Activated CD4-positive, alpha-beta T cell treated with anti-CD3 and anti-CD28 coated beads, Interleukin-2, amount 10 ng/mL, durations not matched to agents 7 days and 5 days (primary cell): ENCODE measurements at places on chromosomes 12 and 14. TPM values are rescaled to one million over a fixed set of nuclear protein-coding genes. Genes with fewer than 3 reads are reported as not detected.

KRT6C gene
- not detected for total RNA-seq

DNA sequence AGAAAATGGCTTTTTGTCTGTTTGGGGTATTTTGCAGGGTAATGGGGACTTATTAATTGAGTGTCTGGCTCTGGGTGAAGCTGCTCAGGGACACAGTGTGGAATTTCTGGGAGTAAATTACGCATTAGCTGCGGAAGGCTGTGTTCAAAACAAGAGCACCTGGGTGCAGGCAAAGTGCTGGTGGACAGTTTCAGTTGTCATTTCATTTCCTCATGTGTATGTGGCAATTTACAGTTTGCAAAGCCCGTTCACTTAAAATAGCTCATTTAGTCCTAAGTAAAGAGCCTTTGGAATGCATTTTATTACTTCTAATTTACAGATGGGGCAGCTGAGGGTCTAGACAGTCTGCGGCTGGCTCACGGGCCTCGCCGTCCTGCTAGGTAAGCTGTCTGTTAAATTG, 546.8 kb downstream of the BCL11B start:
- DNase-seq = no peak

- no peak for DNase-seq
Measured at GRCh38 chr12:110002676-110003515, 3.7 kb downstream of the ANKRD13A start.

SOCS2 gene
- total RNA-seq = 28.0 TPM

DNA sequence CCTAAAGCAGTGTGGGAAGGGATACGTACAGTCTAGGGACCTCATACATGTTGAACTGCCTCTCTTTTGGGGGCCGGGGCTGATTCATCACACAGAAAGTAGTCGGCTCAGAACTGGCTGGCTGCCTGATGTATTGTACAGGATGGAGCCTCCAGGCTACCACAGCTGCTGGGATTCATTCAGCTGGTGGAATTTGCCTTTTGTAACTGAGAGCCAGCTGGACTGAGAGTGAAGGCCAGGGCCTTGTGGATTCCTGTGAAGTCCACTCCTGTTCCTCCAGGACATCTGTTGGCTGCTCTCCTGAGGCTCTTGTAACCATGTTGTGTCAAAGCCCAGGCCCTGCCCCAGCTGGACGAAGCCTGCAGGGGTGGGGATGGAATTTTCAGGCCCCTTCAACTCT, 116.3 kb upstream of the PRICKLE1 start:
- no peak for DNase-seq

CBLN3 gene
- total RNA-seq = 5.3 TPM

GRCh38 chr12:47841501-47841900, 21.8 kb upstream of the HDAC7 start:
- no peak for DNase-seq

DNA sequence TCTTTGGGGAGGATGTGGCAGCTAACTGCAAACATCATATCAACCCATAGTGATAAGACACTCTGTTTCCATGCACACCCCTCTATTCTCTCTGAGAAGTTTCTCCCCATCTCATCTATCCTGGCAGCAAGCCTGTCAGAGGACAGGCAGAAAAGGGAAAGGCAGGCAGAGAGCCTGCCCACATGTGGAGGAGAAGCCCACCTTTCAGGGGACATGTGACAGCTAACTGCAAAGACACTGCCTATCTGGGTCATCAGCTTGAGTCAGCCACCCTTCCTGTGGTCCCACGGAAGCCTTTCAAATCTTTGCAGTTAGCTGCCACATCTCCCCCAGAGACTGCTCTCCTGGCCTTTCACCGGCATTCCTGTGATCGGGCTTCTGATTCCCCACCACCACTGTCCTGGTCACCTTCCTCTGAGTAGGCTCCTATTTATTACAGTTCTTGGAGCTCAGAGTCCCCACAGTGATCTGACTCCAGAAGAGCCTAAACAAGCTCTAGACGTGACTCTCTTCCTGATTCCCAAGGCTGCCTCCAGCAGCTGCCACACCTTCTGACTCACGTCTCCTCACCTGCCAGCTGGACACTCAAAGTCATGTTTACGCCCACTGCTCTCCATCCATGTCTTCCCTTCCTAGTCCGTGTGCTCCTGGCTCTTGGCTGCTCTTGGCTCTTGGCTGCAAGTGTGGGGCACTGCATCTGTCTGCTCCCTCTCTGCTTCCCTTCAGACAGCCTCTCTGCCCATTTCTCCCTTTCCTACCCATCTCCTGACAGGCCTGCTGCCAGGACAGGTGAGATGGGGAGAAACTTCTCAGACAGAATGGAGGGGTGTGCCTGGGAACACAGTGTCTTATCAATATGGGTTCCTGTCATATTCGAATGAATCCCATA, 7.5 kb upstream of the KRT1 start:
- no peak for DNase-seq

BRF1 gene
- total RNA-seq = 50.9 TPM

SPX gene
- 0.12 TPM for total RNA-seq

GRCh38 chr12:31029468-31029867, 44.2 kb upstream of the DDX11 start:
- DNase-seq = no peak

DNA sequence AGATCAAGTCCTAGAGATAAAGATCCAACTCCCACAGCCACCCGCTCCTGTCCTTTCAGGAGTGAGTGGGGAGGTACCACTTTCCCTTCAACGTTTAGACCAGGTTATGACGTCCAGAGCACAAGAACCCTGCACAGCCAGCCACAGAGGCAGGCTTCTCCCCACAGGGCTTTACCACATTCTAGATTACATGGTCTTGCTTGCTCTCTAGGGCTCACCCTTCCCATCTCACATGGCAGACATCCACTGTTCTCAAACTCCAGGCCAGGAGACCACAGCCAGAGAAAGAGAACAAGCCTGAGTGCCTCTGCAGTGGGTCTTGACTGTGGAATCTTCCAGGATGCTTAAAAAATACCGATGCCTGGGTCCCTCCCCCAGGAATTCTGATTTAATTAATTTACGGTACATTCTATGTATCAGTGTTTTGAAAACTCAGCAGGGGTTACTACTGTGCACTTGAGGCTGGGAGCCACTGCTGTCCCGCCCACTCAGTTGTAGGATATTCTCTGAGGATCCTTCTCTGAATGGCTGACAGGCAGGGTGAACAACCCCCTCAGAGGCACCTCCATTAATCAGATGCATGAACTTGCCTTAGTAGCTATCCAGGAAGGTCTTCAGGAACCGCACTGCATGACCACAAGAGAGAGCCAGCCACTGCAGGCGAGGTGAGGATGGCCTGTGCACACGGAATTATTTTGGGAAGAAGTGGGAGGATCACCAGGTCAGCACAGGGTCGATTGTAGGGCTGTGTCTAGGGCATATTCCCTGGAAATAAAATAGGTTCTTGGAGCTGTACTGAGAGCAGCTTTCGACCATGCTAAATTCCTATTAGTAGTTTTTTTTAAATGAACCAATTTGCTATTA, 21.5 kb upstream of the SOCS2 start:
- DNase-seq = no peak

GRCh38 chr12:132772606-132773005, 11.0 kb upstream of the ANKLE2 start:
- DNase-seq = no peak

DNA sequence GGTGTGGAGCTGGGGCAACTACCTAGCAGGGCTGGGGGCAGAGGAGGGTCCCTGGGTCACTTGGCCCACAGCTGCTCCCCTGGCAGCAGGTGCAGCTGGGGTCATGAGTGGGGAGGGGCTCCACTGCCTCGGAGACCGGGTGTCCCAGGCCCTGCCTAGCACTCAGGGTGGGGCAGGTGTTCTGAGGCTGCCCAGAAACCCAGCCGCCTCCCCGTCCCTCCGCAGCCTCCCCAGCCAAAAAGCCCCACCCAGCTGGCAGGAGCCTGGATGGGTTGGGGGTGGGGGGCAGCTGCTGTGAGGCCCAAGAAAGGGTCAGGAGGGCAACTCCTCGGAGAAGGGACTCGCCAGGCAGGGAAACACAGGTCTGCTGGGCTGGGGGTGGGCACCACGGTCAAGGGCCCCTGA, 11.2 kb downstream of the AHNAK2 start:
- no peak for DNase-seq

DNA sequence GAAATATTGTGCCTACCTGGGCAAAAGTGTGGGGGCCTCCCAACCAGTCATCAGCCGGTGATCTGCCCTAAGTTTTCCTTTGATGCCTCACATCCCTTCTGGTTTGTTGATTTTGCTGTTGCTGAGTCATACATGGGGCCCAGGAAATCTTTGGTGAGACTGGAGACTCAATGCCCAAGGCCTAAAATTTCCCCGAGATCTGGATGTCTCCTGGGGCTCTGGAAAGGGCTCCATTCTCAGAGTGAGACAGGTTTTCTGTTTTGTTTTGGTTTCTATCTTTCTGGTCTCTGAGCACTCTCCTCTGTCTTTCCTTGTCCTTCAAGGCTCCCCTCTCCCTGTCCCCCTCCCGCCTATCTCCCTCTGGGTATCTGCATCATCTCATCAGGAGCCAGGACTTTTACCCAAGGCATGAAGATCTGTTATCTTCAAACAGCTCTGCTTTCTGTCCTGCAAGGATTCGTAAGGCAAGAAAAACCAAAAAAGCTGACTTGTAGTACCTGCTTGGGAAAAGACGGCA, 152.8 kb upstream of the MAX start:
- DNase-seq = no peak

KRT83 gene
- total RNA-seq = not detected

GDF3 gene
- not detected for total RNA-seq

- DNase-seq = no peak
Measured at GRCh38 chr14:85617791-85618190, 87.8 kb downstream of the FLRT2 start.

CIDEB gene
- 30.9 TPM for total RNA-seq
